ENCODE measurements at places on chromosomes 3 and 15. TPM values are rescaled to one million over a fixed set of nuclear protein-coding genes. Genes with fewer than 3 reads are reported as not detected.

DNA sequence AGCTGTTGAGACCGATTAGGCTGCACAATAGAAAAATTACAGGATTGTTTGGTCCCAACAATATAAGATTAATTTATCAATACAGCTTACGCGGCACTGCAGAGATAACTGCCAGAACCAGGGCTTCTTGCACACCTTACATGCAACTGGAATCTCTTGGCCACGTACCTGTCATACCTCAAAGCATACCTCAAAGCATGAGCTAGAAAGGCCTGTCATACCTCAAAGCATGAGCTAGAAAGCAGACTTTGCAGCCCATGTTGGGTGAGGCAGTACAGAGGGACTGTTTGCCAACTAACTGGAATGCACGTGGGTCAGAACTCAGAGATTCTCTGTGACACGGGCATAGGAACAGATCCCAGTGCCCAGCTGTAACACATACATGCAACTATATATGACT, 34.7 kb downstream of the NTRK3 start:
- no peak overlapping the region for H3K27ac ChIP-seq
- H3K36me3 ChIP-seq, result peaks cover 6% of the 10 kb centered on the region
- H3K4me1 ChIP-seq, result no peaks in the 10 kb centered on the region
- no peak overlapping the region for H3K4me3 ChIP-seq

DNA sequence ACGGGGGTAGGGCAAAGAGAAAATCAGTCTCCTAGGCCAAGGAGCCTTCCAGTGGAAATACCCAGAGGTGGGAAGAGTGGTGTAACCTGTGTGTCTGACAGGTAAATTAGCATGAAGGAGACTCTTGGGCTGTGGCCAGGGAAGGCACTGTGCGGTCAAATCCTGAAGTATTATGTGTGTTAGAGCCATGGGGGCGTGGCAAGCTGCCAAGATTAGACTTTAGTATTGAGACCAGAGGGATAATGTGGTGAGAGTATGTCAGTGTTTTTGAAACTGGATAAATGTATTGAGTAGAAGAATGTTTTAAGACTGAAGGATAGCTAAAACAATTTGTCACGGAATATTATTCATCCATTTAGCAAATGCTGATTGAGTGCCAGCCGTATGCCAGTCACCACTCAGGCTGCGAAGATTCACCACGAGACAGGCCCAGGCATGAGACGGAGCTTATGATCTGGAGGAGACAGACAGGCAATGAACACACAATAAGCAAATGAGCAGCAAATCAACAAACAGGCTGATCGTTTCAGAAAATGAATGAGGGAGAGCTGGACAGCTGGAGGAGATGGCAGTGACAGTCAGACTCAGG, 445.9 kb downstream of the MCTP2 start:
- DNase-seq, result no peak
- peaks cover 9% of the 10 kb centered on the region for H3K4me1 ChIP-seq
- no peak overlapping the region for H3K27ac ChIP-seq
- H3K27me3 ChIP-seq, result no peaks in the 10 kb centered on the region
- H3K36me3 ChIP-seq, result no peaks in the 10 kb centered on the region
- no peak overlapping the region for H3K4me3 ChIP-seq

DNA sequence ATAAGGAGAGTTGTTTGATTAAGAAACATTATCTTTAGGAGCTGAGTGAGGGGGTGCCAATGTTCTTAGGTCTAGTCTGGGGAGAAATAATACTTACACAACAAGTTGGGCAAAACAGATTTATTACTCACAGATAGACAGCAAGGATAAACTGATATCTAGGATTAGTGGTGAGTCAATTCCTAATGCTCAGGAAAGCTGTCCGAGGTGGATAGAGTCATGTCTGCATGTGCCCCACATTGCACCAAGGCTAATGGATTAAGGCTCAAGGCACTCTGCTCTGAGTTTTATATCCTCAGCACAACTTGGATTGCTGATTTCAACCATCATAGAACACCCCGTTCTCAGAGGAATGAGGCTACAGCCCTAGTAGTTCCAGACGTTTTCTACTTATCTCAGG, 1042.3 kb downstream of the OTOL1 start:
- no peaks in the 10 kb centered on the region for H3K4me1 ChIP-seq
- no peak for DNase-seq
- H3K27ac ChIP-seq, result no peak overlapping the region
- H3K36me3 ChIP-seq, result no peaks in the 10 kb centered on the region

DNA sequence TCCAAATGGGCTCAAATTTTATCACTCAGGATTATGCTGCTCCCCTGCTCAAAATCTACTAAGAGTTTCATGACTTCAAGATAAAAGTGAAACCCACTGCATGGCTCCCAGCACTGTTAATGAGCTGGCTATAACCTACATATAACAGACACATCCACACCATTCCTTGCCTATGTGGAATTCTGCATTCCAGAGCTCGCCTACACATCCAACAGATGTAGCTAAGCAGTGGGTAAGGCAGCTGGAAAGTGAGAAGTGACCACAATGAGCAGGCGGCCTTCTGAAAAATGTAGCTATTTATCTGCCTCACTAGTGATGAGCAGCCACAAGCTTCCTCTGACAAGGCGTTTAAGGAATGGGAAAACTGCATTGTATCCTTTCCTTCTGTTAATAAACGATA, 92.0 kb upstream of the TRIM42 start:
- peaks cover 1% of the 10 kb centered on the region for H3K27me3 ChIP-seq
- no peak overlapping the region for H3K27ac ChIP-seq
- DNase-seq, result no peak
- 0 out of 2 replicates have a peak, but pooled peaks cover 4% of the 10 kb centered on the region for H3K36me3 ChIP-seq

DNA sequence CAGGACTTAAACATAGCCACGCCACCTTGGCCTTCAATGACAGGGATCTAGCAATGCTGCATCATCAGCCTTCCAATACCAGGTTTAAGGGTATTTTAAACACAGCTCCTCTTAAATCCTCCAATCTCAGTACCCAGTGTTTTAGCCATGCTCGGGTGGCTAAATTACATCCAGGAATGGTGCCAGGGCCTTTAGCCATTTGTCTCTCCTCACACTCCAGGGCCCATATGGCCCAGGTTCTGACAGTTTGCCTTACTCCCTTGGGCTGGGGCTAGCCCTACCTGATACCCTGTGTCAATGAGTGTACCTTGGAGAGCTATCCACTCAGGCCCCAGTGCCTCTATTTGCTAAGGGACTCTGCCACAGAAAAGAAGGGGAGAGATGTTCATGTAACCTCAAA, 29.4 kb downstream of the ZNF589 start:
- DNase-seq, result no peak
- no peak overlapping the region for H3K4me3 ChIP-seq
- 0 out of 2 replicates have a peak, but pooled peaks cover 9% of the 10 kb centered on the region for H3K36me3 ChIP-seq
- H3K4me1 ChIP-seq, result peaks cover 4% of the 10 kb centered on the region
- H3K27me3 ChIP-seq, result peaks cover 4% of the 10 kb centered on the region
- no peak overlapping the region for H3K27ac ChIP-seq

The LOXL1 gene
- total RNA-seq, result 275 TPM

The PIK3R4 gene
- 25.0 TPM for total RNA-seq

The GPR87 gene
- total RNA-seq, result not detected

Measured in HFFc6 (cell line).